ENCODE measurements at places on chromosomes 4 and X. TPM values are rescaled to one million over a fixed set of nuclear protein-coding genes. Genes with fewer than 3 reads are reported as not detected.

Gene INTU
- total RNA-seq = 1.6 TPM

Gene GLRA2
- total RNA-seq = not detected

Gene NAA11
- total RNA-seq = not detected

Gene EMD
- total RNA-seq = 63.0 TPM

Gene GABRE
- total RNA-seq = 2.5 TPM

- no peak for DNase-seq
Observed at GRCh38 chr4:13627178-13627605, 333 bp downstream of the BOD1L1 start.

DNA sequence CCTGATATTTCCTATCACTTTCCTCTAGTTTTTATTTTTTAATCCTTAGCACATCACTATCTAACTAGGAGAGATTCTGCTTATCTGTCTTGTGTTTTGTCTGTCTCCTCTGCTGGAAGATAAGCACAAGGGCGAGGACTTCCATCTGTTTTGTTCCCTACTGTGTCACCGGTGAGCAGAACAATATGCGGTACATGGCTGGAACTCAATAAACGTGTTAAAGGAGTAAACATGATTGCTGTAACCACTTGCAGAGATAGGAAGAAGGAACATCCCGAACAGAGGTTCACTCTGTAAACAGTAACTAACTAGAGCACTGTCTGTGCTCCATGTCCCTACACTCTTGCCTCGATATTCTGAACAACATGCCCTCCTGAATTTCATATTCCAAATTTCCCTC is 5.2 kb downstream of the HS3ST1 start:
- no peak for DNase-seq

DNA sequence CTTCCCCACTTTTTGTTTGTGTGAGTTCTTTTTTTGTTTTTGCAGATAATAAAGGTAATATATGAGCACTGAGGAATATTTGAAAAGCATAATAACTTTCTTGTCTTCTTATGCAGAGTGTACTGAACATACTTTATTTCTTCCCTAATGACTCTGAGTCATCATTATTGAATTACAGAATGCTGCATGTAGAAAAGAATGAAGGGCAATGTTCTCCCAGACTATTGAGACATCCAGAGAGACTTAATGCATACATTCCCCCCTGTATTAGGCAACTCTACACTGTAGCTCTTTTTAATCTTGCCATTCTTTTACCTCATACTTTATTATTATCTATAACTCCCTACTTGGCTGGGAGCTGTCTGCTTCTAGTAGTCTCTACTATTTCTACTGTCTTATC is 240.5 kb upstream of the ANKRD50 start:
- peak; percentile 30 for DNase-seq

DNA sequence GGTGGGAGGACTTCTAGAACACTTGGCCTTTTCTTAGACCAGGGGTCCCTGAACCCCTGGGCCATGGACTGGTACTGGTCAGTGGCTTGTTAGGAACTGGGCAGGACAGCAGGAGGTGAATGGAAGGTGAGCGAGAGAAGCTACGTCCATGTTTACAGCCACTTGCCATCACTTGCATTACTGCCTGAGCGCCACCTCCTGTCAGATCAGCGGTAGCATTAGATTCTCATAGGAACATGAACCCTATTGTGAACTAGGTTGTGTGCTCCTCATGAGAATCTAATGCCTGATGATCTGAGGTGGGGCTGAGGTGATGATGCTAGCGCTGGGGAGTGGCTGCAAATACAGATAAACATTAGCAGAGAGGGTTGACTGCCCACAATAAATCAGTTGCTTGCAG is 100.9 kb upstream of the IGFBP7 start:
- DNase-seq = no peak

DNA sequence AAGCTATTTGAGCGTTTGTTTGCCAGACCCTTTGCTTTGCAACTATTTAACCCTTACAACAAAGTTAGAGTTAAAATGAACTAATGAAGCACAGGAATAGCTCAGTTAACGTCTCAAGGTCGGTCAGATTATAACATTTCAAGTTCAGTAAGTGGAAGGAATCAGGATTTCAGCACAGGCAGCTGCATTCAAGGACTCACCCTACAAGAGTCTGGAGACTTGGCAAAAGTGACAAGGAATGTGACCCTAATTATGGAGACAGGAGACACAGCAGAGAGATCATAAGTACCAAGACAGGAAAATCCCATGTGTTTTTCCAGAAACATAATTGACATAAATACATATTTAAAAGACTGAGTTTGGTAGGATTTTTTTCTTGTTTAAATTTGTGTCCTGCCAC is 1481.7 kb downstream of the TECRL start:
- DNase-seq = no peak

GRCh38 chr4:1809754-1810502 is 16.8 kb downstream of the FGFR3 start:
- no peak for DNase-seq

- DNase-seq = no peak
Observed at GRCh38 chr4:96136056-96136455, 296.2 kb downstream of the PDHA2 start.

DNA sequence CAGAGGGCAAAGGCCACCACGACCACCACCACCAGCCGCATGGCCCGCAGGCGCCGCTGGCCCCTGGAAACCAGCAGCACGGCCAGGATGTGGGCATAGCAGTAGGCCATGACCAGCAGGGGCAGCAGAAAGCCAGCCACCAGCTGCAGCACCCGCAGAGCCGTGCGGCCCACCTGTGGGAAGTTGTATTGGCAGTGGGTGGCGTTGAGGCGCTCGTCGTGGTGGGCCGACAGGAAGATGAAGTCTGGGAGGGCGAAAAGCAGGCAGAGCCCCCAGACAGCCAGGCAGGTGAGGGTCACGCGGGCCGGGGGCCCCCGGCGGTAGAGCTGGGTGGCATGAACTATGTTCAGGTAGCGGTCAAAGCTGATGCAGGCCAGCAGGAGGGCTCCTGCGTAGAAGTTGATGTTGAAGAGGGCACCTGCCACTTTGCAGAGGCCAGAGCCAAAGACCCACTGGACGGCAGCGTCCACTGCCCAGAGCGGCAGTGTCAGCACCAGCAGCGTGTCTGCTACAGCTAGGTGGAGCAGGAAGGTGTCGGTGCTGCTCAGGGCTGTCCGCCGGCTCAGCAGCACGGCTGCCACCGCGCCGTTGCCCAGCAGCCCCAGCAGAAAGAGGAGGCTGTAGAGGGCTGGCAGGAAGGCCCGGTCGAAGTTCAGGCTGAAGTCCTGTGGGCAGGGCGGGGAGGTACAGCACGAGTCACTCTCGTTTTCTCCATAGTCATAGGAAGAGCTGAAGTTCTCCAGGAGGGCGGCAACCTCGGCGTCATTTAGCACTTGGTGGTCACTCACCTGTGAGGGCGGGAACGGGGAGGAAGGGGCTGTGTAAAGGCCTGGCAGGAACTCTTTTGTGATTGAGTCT is 1.4 kb downstream of the CXCR3 start:
- DNase-seq = no peak

Data from epithelial cell of proximal tubule (primary cell).